ENCODE measurements at places on chromosomes 16 and 17. TPM values are rescaled to one million over a fixed set of nuclear protein-coding genes. Genes with fewer than 3 reads are reported as not detected.

DNA sequence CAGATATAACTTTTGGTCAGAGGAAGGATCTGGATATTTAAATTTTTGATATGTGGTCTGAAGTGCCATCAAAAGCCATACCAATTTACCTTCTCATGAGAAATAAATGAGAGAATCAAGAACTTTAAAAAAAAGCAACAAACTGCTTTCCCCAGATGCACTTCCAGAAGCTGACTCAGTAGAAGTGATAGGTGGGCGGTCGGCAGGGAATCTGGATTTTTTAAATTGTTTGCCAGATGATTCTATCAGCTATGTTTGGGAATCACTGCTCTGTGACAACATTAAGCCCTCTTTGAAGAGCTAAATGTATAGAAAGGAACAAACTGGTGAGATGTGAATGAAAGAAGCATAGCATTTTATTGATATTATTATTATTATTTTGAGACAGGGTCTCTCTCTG is 19.2 kb downstream of the CDH3 start:
- DNase-seq, result no peak

DNA sequence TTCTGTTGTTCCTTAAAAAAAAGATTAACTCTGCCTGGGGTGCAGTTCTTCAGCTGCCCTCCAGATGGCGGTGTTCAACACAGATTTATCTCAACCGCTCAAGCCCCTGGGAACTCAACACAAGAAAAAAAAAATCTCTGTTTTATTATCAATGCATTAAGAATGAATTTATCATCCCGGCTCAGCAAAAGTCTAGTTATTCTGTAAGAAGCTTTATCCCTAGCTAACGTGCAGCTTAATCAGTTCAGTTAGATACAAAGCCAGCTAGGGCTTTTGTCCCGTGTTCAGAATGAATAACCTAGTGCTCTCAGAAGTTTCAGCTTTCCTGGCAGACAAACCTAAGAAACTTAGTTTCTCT is 475.9 kb upstream of the CCL2 start:
- peak; percentile 21 for DNase-seq

GRCh38 chr16:48447940-48448536 is 62.8 kb upstream of the SIAH1 start:
- no peak for DNase-seq

DNA sequence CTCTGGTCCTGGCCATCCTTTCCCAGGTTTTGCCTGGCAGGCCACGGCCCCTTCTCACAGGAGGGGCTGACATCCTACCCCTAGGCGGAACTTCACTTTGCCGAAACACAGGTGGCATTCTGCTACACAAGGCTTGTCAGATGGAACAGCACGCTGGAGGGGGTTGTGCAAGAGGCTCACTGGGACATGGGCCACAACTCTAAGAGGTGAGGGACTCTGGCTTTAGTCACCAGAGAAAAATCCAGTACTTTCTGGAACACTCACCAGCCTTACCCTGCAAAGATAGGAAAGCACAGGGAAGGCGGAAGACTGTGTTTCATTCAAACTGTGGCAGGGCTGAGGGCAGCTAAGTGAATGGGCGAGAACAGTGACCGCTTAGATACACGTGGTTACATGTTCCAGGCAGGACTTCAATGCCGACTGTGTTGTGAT is 18.3 kb downstream of the CDC42EP4 start:
- peak; percentile 76 for DNase-seq

- DNase-seq, result no peak
Observed at GRCh38 chr17:43469145-43469544, 14.6 kb upstream of the DHX8 start.

NPIPA1 gene
- total RNA-seq, result 58.5 TPM

CES1 gene
- total RNA-seq, result 2.6 TPM

HEATR9 gene
- not detected for total RNA-seq

GRCh38 chr17:64502021-64502420 is 4.1 kb downstream of the DDX5 start:
- DNase-seq, result no peak

DNA sequence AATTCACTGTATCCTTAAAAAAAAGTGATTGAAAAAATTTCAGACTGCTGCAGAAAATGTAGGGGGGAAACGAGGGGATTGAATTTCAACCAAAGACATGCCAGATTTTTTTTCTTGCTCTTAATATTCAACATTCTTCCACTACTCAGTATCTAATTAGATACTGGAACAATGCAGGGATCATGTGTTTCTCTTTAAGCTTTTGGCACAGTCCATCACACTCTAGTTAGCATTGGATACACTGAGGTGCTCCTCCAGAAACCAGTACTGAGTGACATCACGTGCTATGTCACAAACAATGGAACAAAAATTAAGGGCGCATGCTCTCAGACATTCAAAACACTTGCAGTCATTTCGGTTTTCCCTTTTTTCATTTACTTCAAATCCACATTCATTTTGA is 298.6 kb upstream of the PSMD7 start:
- DNase-seq, result no peak

DNA sequence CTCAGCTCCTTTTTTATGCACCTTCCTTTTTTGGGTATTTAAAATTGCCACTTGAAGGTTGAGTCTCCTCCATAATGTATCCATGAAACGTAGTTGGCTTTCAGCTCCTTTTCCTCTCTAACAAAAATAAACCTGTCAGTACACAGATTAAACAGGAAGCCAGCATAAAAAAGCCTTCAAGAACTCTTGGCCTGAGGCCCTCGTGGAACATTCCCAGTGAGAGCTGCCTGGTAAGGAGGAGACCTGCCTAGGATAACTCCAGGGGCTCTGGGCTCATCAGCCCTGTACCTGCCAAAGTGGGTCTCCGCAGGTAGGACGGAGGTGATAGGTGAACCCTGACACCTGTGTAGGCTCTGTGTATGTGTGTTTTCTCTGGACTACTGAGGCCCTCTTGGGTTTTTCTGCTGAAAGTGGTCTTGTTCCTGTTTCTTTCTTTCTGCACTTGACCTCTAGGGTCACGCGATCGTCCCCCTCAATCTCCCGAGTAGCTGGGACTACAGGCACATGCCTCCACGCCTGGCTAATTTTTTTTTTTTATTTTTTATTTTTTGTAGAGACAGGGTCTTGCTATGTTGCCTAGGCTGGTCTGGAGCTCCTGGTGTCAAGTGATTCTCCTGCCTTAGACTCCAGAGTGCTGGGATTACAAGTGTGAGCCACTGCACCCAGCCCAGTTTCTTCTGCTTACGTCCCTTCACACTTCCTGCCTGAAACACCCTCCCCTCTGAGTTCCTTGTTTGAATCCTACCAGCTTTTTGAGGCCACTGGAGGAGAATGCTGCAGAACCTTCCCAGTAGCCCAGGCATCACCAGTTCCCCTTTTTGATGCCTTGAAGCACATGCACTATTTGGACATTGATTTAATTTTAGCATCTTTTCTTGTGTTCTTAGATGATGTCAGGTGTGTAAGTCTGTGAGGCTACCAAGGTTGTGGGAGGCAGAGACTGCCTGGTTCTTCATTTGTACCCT is 9.8 kb downstream of the PGS1 start:
- no peak for DNase-seq

TNFRSF17 gene
- total RNA-seq, result not detected

DNA sequence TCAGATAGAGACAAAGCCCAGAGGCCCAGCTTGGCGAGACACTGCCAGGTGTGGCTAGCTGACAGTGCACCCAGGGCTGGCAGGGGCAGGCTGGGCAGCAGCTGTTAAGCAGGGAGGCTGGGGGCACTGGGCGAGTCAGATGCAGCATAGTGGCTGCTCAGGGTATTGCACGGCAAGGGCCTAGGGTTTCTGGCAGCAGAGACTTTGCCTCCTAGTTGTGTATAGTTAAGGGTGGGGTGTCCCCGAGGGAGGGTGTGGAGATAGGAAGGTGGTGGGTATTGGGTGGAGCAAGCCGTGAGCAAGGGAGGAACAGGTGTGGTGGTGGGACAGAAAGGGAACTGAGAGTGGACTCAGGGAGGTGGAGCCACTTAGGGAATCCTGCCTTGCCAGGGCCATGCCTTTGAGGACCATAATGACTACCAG is 66.0 kb downstream of the SMPD3 start:
- DNase-seq, result no peak

- no peak for DNase-seq
Observed at GRCh38 chr17:210402-210801, 29.0 kb upstream of the DOC2B start.

DNA sequence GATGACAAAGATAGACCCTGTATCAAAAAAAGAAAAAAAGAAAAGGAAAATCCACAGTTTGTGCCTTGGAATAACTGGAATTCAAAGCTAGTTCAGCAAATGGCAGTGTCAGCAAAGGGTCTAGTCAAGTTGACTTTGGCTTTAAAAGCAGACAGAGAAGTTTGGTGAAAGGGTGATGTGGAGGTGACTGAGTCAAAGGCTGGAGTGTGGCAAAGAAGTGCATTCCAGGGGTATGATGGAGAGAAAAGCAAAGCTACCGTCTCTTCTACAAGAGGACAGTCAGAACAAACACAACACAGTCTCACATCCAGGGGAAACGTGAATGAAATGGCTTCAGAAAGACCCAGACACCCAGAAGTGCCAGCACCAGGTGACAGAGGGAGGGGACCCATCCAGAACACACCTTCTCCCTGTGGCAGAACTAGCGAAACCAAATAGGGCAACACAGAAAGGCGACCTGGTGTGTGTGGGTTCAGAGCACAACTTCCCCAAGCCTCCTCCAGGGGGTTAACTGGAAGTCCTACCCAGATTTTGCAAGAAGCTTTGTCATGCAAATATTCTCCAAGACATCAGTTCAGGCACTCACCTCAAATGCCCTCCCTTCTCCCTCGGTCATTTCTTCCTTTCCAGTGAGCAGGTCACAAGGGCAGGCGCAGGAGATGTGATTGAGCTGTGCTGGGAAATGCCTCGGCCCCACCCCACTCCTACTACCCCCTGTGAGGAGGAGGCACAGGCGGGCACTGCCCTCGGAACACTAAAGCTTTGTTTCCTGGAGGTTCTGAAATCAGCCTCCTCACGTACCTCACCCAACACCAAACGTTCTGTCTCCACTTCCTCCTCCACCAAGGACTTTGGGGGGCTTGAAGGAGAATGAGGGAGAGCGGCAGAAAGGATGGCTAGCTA is 481.9 kb downstream of the SOX9 start:
- DNase-seq, result no peak

ARHGDIG gene
- total RNA-seq, result 4.1 TPM

ASGR2 gene
- total RNA-seq, result 0.62 TPM

- DNase-seq, result peak; percentile 63
Observed at GRCh38 chr17:10061111-10061845, 137.1 kb downstream of the GAS7 start.

DNA sequence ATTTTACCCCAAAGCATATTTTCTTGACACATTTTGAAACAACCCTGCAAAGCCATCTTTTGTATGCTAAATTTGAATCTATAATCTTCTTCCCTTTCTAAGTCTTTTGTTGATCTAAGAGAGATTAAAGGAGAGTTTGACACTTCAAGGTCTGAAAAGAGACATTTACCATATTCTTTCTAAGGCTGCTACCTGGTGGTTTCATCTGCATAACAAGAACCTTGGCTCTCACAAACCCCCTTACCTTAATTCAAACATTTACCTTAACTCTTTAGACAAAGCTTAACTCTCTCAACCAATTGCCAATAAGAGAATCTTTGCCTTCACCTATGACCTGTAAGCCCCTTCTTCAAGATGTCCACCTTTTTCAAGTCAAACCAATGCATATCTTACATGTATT is 1143.6 kb downstream of the CDH11 start:
- no peak for DNase-seq

DNA sequence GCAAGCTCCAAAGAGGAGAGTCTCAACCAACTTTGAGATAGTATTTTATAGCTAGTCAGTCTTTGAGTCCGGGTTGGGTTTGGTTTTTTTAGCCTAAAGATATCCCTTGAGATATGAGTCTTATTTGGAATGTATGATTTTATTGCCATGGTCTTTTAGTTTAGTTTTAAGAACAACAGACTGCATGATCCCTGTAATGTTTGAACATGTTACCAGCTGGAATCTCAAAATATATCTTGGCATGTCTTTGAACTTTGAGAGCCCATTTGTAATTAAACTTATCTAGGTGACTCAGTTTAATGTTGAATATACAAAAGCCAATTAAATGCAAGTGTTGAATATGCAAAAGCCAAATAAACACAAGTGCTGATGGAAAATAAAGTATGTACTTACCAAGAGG is 100.6 kb downstream of the TANGO6 start:
- no peak for DNase-seq

- no peak for DNase-seq
Observed at GRCh38 chr16:85436636-85437165, 176.4 kb upstream of the GSE1 start.

TMEM92 gene
- total RNA-seq, result not detected

RGS11 gene
- total RNA-seq, result 1.6 TPM

DNA sequence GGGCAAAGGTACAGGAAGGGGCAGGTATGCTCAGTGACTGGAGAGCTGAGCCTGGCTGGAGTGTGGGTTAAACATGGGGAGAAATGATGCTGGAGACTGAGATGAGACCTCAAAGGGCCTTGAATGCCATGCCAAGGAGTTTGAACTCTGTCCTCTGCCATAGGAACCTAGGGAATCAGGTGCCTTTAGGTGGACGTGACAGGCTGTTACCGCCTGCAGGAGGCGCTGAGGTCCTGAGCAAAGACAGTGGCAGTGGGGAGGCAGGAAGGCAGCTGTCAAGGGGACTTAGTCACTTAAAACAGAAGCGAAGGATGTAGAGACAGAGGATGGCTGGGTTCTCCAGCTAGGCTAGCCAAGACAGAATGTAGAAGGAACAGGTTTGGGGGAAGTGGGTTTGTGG is 9.1 kb downstream of the PSMB3 start:
- no peak for DNase-seq

DNA sequence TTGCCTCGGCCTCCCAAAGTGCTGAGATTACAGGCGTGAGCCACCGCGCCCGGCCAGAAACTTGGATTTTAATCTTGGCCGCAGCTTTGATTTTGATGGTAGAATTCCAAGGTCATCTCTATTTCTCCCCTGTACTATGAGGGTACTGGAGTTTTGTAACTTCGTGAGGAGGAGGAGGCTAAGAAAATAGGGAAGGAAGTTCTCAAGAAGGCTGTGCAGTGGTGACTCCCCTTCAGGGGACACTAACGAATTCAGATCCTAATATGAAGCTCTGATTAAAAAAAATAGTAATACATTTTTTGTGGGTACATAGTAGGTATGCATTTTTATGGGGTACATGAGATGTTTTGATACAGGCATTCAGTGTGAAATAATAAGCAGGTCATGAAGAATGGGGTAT is 55.9 kb downstream of the LDHD start:
- no peak for DNase-seq

DNA sequence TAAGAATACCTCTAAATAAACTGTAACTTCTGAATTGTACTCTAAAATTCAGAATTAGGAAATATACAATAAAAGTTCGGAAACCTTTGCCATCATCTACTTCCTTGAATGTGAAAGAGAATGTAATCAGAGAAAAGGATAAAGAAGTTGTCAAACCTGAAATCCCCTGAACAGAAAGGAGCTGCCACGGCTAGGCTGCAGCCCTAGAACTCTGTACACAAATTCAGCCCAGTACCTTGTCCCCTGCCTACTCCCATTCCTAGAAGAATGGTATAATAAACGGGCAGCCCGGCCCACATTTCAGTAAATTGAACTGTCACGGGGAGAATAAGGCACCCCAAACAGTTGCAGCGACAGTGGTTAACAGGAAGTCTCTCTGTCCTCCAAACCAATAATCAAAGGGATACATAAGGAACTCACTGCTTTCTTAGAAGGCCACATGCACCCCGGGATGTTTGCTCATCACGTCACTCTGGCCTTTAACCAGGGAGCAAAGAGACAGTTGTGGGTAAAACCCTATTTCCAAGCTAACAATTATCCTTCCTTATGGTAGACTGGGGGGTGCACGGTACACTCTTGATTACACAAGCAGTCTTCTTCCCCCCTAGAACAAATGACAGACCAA is 24.3 kb upstream of the RFFL start:
- no peak for DNase-seq
